ENCODE measurements at places on chromosomes 3 and 15.
A peak's percentile ranks its signal among the peaks of the same experiment; 100 is the strongest.

DNA sequence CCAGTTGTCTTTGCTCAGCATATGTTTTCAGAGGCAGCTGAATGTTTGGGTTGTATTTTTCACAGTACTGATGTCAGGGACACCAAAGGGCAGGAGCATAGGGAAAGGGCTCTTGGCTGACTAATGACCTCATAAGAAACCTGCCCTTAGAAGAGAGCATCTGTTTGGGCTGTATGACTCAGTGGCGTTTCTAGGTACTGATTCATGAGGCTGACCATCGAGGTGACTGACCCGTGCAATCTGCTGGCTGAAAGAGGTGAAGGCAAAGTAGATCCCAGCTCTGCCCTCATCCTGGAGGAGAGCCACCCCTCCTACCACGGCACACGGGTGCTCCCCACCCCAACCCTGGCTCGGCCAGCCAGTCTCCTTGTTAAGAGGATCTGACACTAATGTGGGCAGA, 8.3 kb downstream of the LMCD1 start:
- no peak for DNase-seq

- DNase-seq: no peak
These were observed 192.5 kb upstream of the CGNL1 start for GRCh38 chr15:57183614-57184344.

DNA sequence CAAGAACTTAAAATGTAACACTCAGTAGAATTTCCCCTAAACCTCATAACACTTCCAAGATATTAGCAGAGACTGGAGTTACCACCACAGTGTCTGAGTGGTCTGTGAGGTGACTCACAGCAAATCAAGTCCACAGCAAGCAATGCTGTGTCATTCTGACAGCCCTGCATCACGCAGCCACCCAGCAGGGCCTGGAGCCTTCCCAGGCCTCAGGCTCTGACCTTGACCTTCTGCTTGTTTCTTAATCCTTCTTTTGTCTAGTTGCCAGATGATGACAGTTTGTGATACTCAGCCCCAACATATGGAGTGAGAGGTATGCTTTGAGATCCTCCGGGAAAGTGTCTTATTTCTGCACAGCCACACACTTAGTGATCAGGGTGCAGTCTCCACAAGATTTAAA, 82.5 kb downstream of the TOP2B start:
- peak; percentile 81 for DNase-seq

GRCh38 chr3:10299175-10299574, 6.4 kb upstream of the GHRL start:
- DNase-seq: no peak

- no peak for DNase-seq
These were observed 108.2 kb upstream of the KBTBD8 start for GRCh38 chr3:66889750-66890494.

- DNase-seq: no peak
These were observed 208.7 kb upstream of the P2RY1 start for GRCh38 chr3:152626226-152626625.

DNA sequence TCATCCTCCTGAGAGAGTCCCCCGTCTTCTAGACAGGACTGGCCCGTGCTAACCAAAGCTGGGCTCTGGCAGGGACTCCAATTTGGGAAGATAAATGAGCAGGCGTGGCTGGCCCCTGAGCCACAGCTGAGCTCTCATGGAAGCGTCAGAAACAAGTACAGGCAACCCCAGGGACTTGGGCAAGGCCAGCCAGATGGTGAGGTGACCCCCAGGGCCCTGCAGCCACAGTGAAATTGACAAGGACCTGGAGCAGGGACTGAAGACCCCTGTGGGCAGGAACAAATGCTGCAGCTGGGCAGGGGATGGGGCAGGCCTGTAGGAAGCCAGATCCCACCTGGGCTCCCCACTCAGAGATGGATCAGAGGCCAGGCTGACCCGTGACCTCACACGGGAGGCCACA, 32.8 kb upstream of the CGNL1 start:
- no peak for DNase-seq

DNA sequence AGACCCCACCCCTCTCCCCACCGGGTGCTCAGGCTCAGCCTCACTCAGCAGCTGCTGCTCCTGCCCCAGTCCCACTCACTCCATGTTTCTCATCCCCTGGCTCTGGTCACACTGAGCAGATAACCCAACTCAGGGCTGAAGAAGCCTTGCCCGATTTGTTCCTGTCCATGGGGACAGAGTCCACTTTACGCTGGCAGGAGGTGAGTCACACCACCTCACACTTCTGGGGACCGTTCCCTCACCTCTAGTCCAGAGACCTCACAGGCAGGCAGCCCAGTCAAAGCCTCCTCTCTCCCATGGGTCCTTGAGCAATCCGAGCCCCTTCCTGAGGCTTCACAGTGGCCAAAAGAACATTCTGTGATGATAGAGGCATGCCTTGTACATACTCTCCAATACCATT, 1.4 kb downstream of the CIDEC start:
- DNase-seq: no peak

DNA sequence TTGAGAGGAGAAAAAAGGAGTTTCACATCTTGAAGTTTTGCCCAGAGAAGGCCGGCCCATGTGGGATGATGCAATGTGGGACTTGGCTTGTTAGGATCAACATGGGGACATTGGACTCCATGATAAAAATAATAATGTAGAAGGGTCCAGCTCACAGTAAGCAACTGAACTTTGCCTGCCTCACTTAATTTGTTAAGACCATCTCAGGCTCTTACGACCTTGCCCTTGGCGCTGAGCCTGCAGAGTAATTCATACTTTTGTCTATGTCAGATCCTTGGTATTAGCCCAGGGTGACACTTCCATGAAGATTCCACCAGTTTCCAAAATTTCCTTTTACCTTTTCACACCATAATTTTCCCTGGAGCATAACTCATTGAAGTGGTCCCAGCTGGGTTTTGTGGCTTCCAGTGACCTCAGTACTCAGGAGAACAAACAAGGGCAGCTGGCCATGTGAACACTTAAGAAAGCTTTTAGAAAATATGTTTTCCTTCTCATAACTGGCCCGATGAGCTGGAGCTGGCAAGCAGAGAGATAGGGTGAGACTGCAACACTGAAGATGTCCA, 315.4 kb upstream of the RASGRP1 start:
- DNase-seq: no peak

GRCh38 chr15:57133127-57133968, 214.9 kb downstream of the TCF12 start:
- no peak for DNase-seq
